ENCODE measurements at places on chromosomes 16 and 17. TPM values are rescaled to one million over a fixed set of nuclear protein-coding genes. Genes with fewer than 3 reads are reported as not detected.
A peak's percentile ranks its signal among the peaks of the same experiment; 100 is the strongest.

DNA sequence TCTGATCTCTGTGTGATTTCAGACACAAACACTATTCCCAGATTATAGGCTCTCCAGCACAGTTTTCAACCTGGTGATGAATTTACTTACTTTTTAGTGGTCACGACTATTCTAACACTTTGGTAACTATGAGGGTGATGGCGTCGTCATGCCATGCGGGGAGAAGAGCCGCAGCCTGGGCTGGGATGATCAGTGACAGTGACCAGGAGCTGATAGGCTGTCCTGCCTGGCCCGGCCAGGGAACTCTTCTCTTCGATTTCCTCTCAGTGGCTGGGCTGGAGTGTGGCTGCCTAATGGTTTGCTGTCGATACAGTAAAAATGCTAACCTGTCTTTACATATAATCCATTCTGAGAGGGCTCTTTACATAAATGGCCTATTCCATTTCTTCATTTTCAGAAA is 113.1 kb downstream of the IRX3 start:
- no peak for DNase-seq

The LGALS9B gene
- not detected for polyA plus RNA-seq

DNA sequence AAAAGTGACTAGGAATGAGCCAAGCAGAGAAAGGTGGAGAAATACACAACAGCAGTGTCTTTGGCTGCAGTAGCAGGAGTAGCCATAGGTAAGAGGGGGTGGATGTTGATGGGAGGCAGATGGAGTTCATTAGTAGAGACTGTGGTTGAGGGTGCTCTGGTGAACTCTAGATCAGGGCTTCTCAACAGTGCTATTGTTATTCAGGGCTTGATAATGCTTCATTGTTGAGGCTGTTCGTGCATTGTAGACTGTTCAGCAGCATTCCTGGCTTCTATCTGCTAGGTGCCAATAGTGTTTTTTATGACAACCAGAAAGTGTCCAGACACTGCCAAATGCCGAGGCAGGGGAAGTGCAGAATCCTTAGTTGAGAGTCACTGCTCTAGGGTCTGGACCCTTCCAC is 3.6 kb downstream of the ALKBH5 start:
- no peak for DNase-seq

The KRTAP2-2 gene
- polyA plus RNA-seq: not detected

The CLEC10A gene
- polyA plus RNA-seq: 2.5 TPM

DNA sequence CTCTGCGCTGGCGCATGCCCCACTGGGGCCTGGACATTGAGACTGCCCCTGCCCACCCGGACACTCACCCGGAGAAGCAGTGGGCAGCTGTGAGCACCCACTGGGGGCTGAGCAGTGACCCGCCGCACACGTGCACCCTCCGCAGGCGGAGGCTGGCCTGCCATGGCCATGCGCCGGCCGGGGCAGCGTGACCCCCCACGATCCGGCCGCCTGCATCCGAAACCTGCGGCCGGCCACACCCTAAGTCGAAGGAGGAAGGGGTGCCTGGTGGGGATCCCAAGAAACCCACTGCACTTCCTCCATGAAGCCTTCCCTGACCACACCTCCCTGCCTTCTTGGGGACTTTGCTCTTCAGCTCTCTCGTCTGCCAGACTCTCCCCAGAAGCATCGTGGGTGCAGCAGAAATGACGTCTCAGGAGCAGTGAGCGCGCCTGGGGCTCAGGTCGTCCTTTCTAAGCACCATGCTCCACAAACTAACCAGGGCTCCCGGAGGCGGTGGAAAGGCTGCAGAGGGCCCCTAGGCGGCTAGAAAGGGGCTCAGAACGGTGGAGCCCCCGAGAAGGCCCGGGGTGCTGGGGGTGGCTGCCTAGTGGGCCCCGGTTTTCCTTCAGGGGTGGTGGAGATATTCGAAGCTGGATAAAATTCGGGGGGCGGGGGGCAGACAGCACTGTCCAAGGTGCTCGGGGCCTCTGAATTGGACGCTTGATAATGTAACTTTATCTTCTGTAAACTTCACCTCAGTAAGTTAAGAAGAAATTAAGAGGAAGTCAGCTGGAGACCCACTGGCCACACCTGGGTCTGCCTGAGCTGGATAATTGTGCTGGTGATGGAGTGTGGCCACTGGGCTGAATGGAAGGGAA is 1.5 kb downstream of the TPSG1 start:
- DNase-seq: no peak

GRCh38 chr17:75428543-75429469 is 23.3 kb upstream of the GRB2 start:
- DNase-seq: peak; percentile 15

DNA sequence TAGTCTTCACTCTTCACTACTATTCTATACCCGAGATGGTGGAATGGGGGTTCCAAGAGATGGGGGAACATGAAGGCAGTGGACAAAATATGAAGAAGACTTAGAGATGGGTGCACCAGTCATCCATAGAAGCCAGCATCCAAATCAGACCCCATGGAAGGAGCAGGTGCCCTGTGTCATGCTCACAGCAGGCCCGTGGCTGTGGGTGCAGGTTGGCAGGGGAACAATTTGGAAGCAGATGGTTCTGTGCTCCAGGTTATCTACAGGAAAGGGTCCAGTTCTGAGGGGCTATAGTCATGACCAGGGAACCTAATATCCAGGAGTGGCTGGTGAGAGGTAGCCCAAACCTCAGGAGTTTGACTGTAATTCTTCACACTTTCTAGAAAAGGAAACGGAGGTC is 9.6 kb upstream of the LPCAT2 start:
- DNase-seq: no peak
